ENCODE measurements at places on chromosomes 1 and 21.

DNA sequence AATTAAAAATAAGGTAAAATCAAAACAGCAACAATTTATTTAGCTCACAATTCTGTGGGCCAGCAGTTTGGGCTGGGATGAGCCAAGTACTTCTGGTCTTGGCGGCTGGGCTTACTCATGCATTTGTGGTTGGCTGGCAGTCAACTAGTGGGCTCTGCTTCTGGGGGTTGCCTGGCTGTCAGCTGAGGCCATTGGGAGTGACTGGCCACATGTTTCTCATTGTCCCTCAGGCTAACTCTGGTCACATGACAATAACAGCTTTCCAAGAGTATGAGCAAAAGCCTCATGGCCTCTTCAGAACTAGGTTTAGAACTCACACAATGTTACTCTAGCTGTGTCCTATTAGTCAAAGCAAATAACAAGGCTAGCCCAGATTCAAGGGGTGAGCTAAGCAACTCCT lies 15.6 kb upstream of the CHIA start:
- peaks cover 25% of the 10 kb centered on the region for H3K27me3 ChIP-seq
- peak; percentile 69 for DNase-seq
- H3K36me3 ChIP-seq: no peaks in the 10 kb centered on the region

- H3K27me3 ChIP-seq: peaks cover 8% of the 10 kb centered on the region
- H3K4me1 ChIP-seq: no peaks in the 10 kb centered on the region
- DNase-seq: no peak
- H3K4me3 ChIP-seq: no peak overlapping the region
- H3K27ac ChIP-seq: no peak overlapping the region
Observed at GRCh38 chr21:41578083-41578482, 70.1 kb upstream of the TMPRSS2 start.

DNA sequence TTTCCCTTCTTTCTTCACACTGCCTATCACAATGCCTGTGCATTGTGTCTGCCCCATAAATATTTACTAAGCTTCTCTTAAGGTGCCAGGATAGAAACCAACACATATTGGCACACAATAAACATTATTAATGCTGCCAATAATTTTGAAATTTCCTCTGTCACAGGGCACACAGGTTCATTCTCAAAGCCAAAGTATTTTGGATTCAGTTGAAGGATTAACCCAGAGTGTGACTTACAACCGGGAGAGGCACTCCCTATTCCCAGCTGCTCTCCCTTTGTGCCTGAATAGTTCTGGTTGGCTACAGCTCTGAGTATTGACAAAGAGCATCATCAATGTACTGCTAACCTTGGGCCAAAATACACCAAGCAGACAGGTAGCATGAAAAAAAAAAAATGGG lies 46.6 kb upstream of the ATP1A1 start:
- peak overlapping the region; percentile 89 for H3K27ac ChIP-seq
- no peaks in the 10 kb centered on the region for H3K27me3 ChIP-seq
- DNase-seq: no peak
- peaks cover 52% of the 10 kb centered on the region for H3K4me1 ChIP-seq
- H3K36me3 ChIP-seq: no peaks in the 10 kb centered on the region

GRCh38 chr1:110634455-110635311 lies 28.5 kb upstream of the KCNA2 start:
- H3K4me1 ChIP-seq: peaks cover 58% of the 10 kb centered on the region
- H3K36me3 ChIP-seq: no peaks in the 10 kb centered on the region
- peak overlapping the region; percentile 94 for H3K27ac ChIP-seq
- no peaks in the 10 kb centered on the region for H3K27me3 ChIP-seq
- DNase-seq: peak; percentile 91

DNA sequence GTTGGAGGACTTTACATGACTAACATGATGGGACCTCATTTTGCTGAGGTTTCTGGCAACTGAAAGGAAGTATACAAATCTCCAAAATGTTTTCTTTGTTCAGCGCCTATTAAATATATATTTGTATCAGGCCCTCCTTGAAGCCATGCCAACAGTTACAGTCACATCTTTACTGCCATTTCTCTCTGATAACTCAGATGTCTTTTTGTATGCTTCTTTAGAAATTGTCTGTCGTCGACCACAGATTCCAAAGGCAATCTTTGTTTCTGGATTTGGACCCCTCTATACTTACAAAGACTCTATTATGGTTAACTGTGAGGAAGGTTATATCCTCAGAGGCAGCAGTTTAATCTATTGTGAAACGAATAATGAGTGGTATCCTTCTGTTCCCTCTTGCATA lies 69.4 kb downstream of the C4BPA start:
- peaks cover 8% of the 10 kb centered on the region for H3K27me3 ChIP-seq
- H3K27ac ChIP-seq: no peak overlapping the region
- H3K36me3 ChIP-seq: no peaks in the 10 kb centered on the region
- H3K4me3 ChIP-seq: no peak overlapping the region
- H3K4me1 ChIP-seq: peaks cover 4% of the 10 kb centered on the region

DNA sequence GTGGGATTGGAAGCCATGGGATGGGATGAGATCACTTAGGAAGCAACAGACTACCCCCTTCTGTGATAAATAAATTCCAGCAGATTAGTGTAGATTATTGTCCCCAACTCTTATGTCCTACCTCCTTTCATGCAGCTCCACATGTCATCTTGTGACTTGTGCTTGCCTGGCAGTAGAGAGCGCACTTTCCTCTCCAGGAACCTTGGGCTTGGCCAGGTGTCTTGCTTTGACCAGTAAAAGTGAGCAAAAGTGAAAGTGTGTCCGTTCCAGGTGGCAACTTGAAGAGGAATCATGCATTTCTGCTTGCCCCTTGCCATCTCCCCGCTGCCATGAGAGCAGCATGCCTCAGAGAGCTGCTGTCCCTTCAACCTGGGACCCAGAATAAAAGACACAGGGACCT lies 122.9 kb upstream of the ERG start:
- H3K36me3 ChIP-seq: no peaks in the 10 kb centered on the region
- no peak overlapping the region for H3K4me3 ChIP-seq
- no peak for DNase-seq
- no peak overlapping the region for H3K27ac ChIP-seq
- H3K4me1 ChIP-seq: no peaks in the 10 kb centered on the region

DNA sequence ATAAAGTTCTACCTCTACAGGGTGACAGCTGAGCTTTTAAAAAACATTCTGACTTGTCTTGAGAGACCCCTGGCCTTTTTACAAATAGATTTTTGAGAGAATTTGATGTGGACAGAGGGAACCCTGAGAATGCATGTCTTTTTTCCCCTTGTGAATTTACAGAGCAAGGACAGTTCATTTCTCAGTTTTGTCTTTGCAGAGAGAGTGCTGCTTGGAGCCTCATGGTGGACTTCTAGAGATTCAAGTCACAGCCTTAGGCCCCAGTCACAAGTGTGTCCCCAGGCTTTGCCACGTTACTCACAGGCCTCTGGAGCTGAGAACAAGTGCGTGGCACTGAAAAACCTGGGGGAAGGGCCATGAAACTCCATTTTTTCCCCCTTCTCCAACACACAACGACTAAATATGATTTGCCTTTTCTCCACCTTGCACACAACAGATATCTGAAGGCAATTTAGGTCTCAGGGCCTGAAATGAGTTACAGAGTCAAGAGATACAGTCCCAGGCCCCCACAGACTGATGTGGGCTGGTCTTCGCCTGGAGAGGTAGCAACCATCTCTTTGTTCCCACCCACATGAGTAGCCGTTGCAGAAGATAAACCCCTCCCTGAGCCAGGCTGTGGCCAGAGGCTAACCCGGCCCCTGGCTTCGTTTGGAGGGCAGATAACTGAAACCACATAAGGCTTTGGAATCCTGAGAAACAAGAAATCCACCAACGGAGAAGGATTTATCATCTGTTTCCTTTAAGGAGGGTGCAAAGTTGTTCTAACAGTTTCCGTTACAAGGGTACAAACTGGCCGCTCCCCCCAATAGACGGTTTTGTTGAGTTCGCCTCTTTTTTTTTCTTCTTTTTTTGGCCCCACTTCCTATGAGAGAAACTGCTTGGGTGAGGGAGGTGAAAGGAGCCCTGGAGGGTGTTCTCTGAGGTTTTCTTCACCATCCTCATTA lies 1.0 kb upstream of the PIGV start:
- H3K4me3 ChIP-seq: peak overlapping the region; percentile 100
- peak overlapping the region; percentile 100 for H3K27ac ChIP-seq
- H3K4me1 ChIP-seq: peaks cover 67% of the 10 kb centered on the region
- H3K27me3 ChIP-seq: no peaks in the 10 kb centered on the region
- peaks cover 21% of the 10 kb centered on the region for H3K36me3 ChIP-seq
- peak; percentile 80 for DNase-seq

GRCh38 chr1:84936116-84936810 lies 43.3 kb upstream of the LPAR3 start:
- H3K27ac ChIP-seq: no peak overlapping the region
- H3K27me3 ChIP-seq: no peaks in the 10 kb centered on the region
- H3K4me3 ChIP-seq: no peak overlapping the region
- peak; percentile 82 for DNase-seq
- peaks cover 29% of the 10 kb centered on the region for H3K36me3 ChIP-seq

- no peaks in the 10 kb centered on the region for H3K4me1 ChIP-seq
- no peak for DNase-seq
- no peak overlapping the region for H3K4me3 ChIP-seq
- peaks cover 22% of the 10 kb centered on the region for H3K27me3 ChIP-seq
- H3K36me3 ChIP-seq: no peaks in the 10 kb centered on the region
- H3K27ac ChIP-seq: no peak overlapping the region
Observed at GRCh38 chr1:209549443-209550205, 33.9 kb upstream of the CAMK1G start.

- no peak overlapping the region for H3K4me3 ChIP-seq
- H3K27me3 ChIP-seq: peaks cover 2% of the 10 kb centered on the region
- H3K27ac ChIP-seq: no peak overlapping the region
- no peaks in the 10 kb centered on the region for H3K36me3 ChIP-seq
- DNase-seq: no peak
Observed at GRCh38 chr1:163085041-163085903, 16.1 kb downstream of the RGS4 start.

DNA sequence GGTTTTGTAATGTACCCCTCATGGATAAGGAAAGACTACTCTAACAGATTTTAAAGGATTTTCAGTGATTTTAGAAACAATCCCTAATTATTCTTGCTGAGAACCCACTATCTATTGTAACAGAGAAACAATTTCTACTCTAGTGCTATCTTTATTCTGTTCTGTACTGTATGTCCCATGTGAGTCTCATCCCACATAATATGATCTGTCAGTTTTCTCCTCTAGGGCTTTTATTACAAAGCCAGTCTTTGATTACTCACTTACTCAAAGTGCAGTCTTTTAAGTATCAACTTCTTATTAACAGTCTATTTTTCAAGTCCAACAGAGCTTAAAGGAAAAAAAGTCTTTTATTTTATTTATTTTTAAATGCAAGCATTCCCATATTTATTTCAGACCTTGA lies 54.8 kb downstream of the CTH start:
- no peak overlapping the region for H3K27ac ChIP-seq
- H3K36me3 ChIP-seq: no peaks in the 10 kb centered on the region
- no peak for DNase-seq
- no peaks in the 10 kb centered on the region for H3K4me1 ChIP-seq
- no peak overlapping the region for H3K4me3 ChIP-seq

GRCh38 chr1:115210302-115210711 lies 121.0 kb upstream of the TSPAN2 start:
- H3K4me3 ChIP-seq: no peak overlapping the region
- H3K4me1 ChIP-seq: no peaks in the 10 kb centered on the region
- no peak for DNase-seq

- DNase-seq: no peak
- peaks cover 19% of the 10 kb centered on the region for H3K36me3 ChIP-seq
- peaks cover 21% of the 10 kb centered on the region for H3K27me3 ChIP-seq
Observed at GRCh38 chr1:241518476-241519307, 863 bp downstream of the FH start.

GRCh38 chr1:78864175-78864574 lies 142.4 kb downstream of the ADGRL4 start:
- DNase-seq: no peak
- no peaks in the 10 kb centered on the region for H3K36me3 ChIP-seq
- no peak overlapping the region for H3K27ac ChIP-seq
- H3K4me1 ChIP-seq: no peaks in the 10 kb centered on the region
- no peak overlapping the region for H3K4me3 ChIP-seq
- H3K27me3 ChIP-seq: no peaks in the 10 kb centered on the region

DNA sequence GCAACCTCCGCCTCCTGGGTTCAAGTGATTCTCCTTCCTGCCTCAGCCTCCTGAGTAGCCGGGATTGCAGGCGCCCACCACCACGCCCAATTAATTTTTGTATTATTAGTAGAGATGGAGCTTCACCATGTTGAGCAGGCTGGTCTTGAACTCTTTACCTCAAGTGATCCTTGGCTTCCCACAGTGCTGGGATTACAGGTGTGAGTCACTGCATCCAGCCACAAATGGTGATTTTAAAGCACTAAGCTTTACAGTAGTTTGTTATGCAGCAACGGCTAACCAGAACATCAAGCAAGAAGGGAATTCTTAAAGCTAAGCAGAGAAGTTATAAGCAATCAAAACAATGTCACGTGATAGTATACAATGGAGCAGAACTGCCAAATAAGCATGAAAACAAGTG lies 65.7 kb downstream of the NVL start:
- no peaks in the 10 kb centered on the region for H3K27me3 ChIP-seq
- no peak overlapping the region for H3K27ac ChIP-seq
- peaks cover 47% of the 10 kb centered on the region for H3K4me1 ChIP-seq

GRCh38 chr1:53686091-53686964 lies 52.6 kb downstream of the GLIS1 start:
- DNase-seq: no peak

- peaks cover 26% of the 10 kb centered on the region for H3K4me1 ChIP-seq
- no peak for DNase-seq
- H3K27ac ChIP-seq: peak overlapping the region; percentile 65
- H3K4me3 ChIP-seq: peak overlapping the region; percentile 25
- no peaks in the 10 kb centered on the region for H3K27me3 ChIP-seq
Observed at GRCh38 chr21:14592296-14593000, 46.3 kb upstream of the SAMSN1 start.

GRCh38 chr1:151993734-151994496 lies at the start of gene S100A10:
Gene S100A10 (minus strand): TSS chr1:151993859. CDS start chr1:151986230, 7,629 bp downstream.
- peak; percentile 94 for DNase-seq
- H3K4me3 ChIP-seq: peak within 1 kb of the TSS; percentile 93
- H3K27me3 ChIP-seq: peaks cover 8% of the 10 kb centered on the region
- H3K36me3 ChIP-seq: peaks cover 12% of the 10 kb centered on the region

DNA sequence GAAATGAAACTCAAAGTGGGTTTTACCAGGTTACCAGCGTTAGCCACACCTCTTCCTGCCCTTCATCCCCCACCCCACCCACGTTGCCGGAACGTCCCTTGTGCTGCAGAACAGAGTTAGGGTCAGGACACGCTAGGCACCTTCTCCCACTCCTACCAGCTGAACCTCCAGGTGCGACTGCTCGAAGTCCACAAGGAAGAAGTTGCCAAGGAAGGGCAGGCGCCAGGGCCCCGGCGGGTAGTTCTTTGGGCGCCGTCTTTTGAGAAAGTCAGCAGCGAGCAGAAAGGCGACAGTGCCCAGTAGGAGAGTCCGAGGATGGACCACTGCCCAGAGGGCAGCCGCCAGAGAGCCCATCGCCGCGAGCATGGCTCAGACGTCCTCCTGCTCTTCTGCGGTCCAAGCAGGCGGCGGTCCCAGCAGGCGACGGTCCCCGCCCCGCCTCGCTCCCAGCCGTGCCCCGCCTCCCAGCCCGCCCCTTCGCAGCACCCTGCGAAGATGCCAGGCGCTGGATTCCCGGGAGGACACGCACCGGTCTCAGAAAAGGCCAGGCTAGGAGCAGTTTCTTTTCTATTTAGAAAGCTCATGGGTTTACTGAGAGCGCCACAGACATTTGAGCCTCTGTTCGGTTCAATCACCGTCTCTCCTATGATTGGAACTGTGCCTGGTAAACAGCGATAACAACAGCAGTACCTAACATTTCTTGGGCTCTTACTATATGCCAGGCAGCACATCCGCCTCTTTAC lies at the start of gene CYP2J2:
Gene CYP2J2 (minus strand): TSS at position 393 of the 743 bp plus-strand sequence. CDS start 27 bp downstream, at position 366.
- H3K36me3 ChIP-seq: peaks cover 3% of the 10 kb centered on the region
- H3K27me3 ChIP-seq: peaks cover 38% of the 10 kb centered on the region
